Stimulated activated CD4-positive, alpha-beta T cell treated with anti-CD3 and anti-CD28 coated beads, Interleukin-1b, Interleukin-23, amount 100 ng/mL, for 24 hours (primary cell): ENCODE measurements at places on chromosomes 6 and 20.

- DNase-seq, result no peak
Observed at GRCh38 chr6:107556082-107556481, 66.2 kb downstream of the SOBP start.

DNA sequence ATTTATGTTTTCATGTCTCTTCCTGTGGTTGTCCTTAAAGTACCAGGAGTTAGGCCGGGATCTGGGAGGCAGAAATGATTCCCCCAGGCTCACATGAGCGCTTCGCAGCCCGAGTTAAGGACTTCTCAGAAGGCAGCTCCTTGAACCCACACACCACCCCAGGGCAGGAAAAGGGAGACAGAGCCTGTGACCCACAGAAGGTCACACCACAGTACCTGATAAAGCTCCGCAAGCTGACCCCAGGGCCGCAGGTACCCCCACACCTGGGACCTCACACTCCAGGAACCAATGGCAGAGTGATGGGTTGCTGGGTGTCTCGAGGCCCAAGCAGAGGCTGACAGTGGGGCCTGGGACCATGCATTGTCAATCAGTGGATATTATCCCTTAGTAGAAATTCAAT is 207.6 kb downstream of the CDH4 start:
- no peak for DNase-seq

DNA sequence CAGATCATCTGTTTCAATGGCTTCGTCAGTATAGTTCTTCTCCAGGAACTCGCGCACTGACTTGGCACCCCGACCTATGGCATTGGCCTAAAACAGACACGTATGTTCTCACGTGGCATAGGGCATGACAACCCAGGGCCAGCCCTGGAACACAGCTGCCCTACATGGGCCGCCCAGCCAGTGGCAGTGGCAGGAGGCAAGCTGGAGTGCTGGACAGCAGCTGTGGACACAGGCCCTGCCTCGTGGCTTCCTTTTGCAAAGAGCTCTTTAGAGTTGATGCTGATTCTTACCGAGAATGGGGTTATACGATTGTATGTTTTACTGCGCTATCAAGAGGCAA is 5.0 kb downstream of the PSMA7 start:
- no peak for DNase-seq

DNA sequence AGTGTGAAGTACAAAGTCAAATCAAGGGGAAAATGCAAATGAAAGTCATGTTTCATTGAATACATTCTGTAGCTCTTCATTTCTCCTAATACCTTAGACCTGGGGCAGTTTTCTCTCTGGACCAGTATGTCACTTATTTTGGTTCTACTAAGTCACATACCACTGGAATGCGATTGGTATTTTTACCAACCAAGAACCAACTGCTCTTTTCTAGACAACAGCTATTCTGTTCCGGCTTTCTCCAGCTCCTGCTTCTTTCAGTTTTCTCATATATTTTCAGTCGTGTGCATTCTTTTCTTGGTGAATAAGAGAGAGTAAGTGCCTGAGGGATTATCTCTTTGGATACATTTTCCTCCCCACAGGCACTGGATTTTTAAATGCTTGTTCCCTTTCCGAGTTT is 39.2 kb upstream of the SPACA1 start:
- DNase-seq, result no peak

GRCh38 chr6:79607000-79607399 is 24.1 kb upstream of the SH3BGRL2 start:
- no peak for DNase-seq
